Activated CD4-positive, alpha-beta T cell treated with anti-CD3 and anti-CD28 coated beads, Interleukin-2, Interleukin-6, amounts not matched to agents 100 ng/mL and 50 ng/mL, durations not matched to agents 16 hours and 8 hours (primary cell): ENCODE measurements at places on chromosomes 13 and 19.

DNA sequence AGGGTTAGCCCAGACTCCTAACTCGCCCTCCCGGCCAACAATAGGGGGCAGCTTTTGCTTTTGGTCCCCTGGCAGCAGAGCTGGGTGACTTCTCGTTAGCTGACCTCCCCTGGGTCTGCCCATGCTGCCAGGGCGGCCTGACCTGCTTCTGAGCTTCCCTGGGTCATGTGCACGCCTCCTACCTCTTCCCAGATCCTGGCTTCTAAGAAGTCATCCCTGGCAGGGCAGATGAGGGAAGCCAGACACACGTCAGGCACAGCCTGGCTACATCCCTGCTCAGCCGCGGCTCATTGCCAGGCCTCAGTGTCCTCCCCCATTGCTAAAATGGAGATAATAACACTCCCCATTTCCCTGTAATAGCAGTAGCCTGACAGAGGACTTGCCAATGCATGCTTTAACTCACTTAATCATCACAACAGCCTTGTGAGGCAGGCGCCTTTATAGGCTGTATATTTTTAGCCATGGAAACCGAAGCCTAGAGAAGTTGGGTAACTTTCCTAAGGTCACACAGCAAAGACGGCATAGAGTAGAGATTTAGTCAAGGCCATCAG is 2.1 kb downstream of the KCNK6 start:
- DNase-seq: no peak

- DNase-seq: peak; percentile 83
These were observed 278 bp upstream of the ZNF274 start for GRCh38 chr19:58182577-58182988.

DNA sequence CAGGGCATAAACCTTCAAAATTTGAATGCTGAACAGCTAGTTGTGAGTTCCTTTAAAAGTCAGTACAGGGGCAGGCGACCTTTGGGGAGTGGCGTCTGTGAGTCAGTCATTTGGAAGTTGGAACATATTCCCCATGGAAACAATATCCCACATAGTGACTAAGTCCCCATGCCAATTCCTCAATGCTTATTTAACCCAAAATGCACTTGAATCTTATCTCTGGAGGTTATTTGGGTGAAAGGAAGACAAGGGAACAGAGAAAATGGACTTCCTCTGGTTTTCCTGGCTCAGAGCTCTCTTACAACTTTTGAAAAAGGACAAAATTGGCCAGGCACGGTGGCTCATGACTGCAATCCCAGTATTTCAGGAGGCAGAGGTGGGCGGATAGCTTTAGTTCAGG is 479.2 kb upstream of the NBEA start:
- DNase-seq: no peak

- DNase-seq: no peak
These were observed 913.3 kb downstream of the UQCRFS1 start for GRCh38 chr19:28299649-28300048.

DNA sequence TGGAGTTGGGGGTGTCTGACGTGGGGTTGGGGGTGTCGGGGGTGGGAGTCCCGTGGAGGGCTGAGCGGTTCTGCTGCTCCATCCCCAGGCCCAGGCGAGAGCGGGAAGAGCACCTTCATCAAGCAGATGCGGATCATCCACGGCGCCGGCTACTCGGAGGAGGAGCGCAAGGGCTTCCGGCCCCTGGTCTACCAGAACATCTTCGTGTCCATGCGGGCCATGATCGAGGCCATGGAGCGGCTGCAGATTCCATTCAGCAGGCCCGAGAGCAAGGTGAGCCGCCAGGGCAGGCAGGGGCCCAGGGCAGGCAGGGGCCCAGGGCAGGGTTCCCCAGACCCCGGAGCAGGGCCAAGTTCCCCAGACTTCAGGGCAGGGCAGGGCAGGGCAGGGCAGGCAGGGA is 12.7 kb downstream of the GNA15 start:
- no peak for DNase-seq

- peak; percentile 85 for DNase-seq
These were observed 19.4 kb downstream of the CEACAM21 start for GRCh38 chr19:41595258-41595889.

DNA sequence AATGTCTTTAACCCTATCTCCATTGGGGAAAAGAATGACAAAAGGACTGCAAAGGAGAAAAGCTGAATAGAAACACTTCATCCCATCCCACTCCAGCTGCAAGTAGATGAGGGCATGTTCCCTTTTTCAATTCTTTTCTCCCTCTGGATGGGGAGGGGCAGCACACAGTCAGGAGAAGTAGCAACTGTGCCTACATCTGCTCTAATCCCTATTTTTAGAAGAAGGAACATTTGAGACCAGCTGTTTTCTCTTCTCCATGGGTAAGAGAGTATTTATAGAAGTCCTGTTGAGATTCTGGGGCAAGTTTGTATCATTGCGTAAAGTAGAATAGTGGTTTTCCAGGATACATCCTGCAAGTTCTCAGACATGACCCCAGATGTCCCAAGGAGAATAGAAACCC is 9.3 kb upstream of the GTF3A start:
- DNase-seq: no peak

GRCh38 chr13:94339116-94339687 is 140.3 kb downstream of the DCT start:
- no peak for DNase-seq

DNA sequence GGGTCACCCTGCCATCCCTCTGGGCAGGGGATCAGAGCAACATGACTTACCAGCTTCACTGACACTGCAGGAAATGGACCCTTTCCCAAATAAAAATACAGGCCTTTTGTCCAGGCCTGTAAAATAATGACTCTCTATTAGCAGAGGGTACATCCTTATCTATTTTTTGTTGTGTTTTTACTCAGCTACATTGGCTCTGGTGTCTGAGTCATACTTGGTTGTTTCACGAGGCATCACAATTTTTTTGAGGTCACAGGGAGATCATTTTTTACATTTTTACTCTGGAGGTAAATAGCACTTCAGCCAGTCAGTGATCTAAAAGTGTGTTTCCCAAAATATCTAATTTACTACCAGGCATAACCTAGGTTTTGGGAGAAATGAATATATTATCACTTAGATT is 6.9 kb upstream of the HTR2A start:
- no peak for DNase-seq

DNA sequence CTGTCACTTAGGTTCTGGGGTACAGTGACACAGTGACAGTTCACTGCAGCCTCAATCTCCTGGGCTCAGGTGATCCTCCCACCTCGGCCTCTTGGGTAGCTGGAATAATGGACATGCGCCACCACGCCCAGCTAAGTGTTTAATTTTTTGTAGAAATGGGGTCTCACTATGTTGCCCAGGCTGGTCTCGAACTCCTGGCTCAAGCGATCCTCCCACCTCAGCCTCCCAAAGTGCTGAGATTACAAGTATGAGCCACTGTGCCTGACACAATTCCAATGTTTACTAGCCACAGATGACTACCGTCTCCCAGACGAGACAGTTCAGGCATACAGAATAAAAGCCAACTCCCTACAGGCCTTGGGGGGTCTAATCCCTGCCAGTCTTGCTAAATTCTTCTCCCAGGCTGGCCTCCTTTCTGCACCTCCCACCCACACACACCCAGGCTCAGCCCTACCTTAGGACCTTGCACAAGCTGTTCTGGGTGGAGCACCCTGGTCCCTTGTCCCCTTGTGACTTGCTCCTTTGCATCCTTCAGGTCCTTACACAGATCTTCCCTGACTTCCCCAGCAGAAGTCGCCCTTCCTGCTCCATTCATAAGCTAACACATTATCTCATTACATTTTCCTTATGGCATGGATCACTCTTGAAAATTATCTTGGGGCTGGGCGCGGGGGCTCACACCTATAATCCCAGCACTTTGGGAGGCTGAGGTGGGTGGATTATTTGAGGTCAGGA is 106.4 kb downstream of the INSR start:
- DNase-seq: no peak

DNA sequence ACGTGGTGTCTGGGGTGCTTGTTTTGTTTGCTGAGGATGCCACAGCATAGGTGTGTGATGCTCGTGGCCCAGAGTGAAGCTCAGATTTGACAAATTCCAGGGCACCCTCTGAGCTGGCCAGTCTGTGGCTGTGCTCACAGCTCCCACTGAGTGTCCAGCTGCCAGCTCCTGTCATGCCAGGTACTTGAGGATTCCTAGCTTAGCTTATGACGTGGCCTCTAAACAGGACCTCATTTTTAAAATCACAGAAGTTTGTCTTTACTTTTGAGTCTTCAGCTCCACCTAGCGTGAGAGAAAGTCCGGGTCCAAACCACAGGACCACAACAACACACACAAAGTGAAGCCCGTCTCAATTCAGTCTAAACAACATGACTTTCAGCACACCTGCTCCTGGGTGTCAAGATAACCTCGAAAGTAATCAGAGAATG is 117.3 kb downstream of the RAB20 start:
- no peak for DNase-seq

DNA sequence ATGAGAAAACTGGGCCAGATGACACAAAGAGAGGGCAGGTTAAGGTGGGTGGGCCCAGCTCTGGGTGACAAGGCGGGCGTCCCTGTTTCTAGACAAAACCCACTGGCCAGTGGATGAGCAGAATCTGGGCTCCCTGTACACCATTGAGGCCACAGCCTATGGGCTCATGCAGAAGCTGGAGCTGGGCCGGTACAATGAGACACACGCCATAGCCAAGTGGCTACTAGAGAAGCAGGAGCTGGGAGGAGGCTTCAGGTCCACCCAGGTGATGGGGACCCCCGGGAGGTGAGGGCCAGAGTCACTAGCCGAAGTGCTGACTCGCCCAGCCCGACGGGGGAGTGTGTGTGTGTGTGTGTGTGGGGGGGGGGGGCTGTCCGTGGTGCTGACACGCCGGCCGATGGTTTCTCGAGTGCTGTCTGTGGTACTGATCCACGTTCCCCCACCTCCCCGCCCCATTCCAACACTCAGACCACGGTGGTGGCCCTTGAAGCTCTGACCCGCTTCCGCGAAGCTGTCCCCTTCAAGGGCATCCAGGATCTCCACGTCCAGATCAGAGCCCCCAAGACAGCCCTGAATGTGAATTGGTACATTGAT is 24.3 kb upstream of the SHFL start:
- no peak for DNase-seq

DNA sequence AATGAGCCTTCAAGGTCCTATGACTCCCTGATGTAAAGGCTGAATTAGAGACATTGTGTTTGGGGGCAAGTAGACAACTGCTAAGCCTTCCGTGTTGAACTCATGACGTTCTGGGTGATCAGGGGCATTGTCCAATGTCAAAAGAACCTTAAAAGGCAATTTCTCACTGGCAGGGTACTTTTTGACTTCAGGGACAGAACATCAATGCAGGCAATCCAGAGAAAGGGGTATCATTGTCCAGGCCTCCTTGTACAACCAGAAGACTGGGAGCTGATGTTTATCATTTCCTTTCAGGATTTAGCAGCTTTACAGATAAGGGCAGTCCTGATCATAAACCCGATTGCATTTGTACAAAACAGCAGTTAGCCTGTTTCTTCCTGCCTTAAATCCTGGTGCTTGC is 25.0 kb upstream of the SMAD9 start:
- DNase-seq: no peak

DNA sequence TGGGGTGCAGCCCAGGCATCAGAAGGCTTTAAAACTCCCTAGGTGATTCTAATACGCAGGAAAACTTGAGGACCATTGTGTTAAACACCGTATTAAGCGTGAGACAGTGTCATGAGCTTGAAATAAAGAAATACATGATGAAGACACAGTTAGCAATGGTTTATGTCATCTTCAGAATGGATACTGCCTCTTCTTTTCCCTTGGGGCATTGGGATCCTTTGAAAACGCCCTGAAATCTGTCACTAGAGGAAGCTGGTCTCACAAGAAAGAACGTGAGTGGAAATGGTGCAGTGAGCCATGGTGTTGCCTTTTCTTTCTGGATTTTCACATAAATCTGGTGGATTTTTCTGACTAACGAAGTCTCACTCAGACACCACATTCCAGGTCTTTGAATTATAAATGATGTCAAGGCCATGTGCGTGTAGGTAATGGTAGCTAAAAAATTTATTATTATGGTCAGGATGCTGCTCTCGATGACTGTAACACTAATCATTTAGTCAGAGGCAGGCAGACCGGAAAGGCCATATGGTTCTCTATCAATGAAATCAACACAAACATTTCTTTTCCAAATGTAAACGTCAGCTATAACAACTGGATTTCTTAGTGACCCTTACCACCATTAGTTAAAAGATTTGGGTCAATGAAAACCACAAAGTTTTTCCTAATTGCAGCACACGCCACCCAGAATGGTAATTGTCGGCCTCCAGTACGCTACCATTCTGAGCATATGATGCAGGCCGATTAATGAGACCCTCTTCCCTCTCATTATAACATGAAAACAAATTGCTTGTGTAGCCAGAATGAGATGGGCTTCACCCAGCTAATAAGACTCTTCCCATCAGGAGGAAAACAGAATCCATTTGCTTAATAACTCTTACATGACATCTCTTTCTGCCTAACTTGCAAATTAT is 105.6 kb downstream of the SLC7A1 start:
- DNase-seq: no peak

DNA sequence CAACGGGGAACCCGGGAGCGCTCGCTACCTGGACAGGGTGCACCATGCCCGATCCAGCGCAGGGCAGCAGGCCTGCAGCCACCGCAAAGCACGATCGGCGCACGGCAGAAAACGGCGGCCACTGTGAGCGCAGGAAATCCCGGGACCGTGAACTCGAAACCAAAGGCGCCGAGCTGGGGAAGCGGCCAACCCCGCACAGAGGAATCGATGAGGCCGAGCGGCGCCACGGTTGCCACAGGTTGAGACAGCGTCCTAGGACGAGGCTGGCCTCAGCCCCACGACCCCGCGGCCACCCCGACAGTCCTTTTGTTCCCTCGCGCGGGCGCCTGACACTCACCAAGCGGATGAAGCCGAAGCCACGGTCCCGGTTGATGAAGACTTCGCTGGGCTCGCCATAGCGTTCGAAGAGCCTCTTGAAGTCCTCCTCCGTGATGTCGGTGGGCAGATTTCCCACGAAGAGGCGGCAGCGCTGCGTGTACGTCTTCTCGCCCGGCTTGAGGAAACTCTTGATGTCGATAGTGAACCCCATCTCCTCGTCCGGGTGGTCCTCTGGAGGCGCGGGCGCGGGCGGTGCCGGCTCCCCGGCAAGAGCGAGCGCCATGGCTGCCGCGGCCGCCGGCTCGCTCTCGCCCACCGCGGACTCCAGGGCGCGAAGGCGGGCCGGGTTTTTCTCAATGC is 557 bp downstream of the PSPC1 start:
- peak; percentile 65 for DNase-seq

DNA sequence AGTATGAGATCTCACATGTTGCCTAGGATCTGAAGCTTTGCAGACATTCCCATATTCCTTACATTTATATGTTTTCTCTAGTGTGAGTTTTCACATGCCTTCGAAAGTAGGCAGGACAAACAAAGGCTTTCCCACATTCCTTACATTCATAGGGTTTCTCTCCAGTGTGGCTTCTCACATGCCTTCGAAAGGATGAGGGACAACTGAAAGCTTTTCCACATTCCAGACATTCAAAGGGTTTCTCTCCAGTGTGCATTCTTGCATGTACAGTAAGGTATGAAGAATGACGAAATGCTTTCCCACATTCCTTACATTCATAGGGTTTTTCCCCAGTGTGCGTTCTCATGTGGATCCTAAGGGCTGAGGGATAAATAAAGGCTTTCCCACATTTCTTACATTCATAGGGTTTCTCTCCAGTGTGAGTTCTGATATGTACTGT is 14.2 kb downstream of the ZNF699 start:
- no peak for DNase-seq

GRCh38 chr19:15304140-15304705 is 28.1 kb downstream of the BRD4 start:
- DNase-seq: peak; percentile 39
